Hematopoietic multipotent progenitor cell treated with erythropoietin and hydrocortisone succinate and interleukin-3 and kit ligand, for 4 days (in vitro differentiated cells): ENCODE measurements at places on chromosomes 1 and 21.

DNA sequence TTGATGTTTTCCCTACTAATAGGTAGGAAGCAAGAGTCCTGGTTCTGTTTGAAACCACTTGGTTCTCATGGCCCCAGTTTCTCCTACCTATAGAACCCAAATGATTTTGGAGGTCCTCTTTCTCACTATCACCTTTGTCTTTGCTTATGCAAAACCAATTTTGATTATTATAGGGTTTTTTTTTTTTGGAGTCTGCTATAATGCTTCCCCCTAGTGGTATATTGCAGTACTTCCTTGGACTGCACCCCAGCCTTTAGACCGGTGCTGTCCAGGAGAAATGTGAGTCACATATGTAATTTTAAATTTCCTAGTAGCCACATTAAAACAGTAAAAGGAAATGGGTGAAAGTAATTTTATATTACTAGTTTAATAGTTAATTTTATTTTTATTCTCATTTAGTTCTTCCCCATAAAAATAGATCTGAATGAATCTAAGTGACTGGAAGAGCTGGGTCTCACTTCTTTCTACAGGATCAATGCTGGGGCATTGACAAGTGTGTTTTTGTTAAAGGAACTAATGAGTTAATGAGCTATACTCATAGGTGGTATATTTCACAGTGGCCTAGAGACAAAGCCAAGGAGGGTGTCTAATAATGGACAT is 10.6 kb downstream of the FCMR start:
- DNase-seq: peak; percentile 80

GRCh38 chr21:28540514-28540913 is 452.2 kb downstream of the LTN1 start:
- peak; percentile 11 for DNase-seq

DNA sequence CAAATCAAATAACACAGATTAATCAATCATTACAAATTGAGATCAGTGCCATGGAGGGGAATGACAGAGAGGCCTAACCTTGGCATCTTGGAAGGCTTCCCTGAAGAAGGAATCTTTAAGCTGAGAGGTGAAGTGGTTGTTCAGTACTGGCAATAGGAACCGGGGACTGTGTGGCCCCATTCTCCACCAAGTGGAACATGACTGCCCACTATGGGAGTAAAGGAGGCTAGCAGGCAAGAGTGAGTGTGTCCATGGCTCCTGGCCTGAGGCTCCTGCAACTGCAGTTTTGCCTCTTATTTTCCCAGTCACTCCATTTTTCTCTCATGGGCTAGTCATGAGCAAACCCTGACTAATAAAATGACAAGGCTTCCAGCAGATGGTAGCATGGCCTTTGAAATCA is 112.2 kb upstream of the GJB5 start:
- DNase-seq: peak; percentile 29

GRCh38 chr1:115156826-115157468 is 67.6 kb upstream of the TSPAN2 start:
- no peak for DNase-seq

DNA sequence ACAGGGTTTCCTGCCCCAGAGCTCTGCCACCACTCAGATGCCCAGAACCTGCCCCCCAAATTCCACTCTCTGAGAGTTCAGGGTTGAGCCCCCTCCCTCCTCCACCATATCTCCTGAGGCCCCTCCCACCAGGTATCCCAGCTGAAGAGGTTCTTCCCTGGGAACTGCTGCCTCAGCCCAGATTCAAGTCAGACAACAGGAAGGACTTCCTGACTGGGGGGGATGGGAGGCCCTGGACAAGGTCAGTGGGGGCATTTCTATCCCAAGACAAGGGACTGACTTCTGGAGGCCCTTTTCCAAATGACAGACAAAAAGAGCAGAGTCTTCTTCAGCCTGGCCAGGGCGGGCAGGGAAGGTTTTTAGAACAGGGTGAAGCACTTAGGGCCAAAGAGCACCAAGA is 24.1 kb upstream of the TENT5B start:
- DNase-seq: no peak
